ENCODE measurements at places on chromosomes 4 and X. TPM values are rescaled to one million over a fixed set of nuclear protein-coding genes. Genes with fewer than 3 reads are reported as not detected.

DNA sequence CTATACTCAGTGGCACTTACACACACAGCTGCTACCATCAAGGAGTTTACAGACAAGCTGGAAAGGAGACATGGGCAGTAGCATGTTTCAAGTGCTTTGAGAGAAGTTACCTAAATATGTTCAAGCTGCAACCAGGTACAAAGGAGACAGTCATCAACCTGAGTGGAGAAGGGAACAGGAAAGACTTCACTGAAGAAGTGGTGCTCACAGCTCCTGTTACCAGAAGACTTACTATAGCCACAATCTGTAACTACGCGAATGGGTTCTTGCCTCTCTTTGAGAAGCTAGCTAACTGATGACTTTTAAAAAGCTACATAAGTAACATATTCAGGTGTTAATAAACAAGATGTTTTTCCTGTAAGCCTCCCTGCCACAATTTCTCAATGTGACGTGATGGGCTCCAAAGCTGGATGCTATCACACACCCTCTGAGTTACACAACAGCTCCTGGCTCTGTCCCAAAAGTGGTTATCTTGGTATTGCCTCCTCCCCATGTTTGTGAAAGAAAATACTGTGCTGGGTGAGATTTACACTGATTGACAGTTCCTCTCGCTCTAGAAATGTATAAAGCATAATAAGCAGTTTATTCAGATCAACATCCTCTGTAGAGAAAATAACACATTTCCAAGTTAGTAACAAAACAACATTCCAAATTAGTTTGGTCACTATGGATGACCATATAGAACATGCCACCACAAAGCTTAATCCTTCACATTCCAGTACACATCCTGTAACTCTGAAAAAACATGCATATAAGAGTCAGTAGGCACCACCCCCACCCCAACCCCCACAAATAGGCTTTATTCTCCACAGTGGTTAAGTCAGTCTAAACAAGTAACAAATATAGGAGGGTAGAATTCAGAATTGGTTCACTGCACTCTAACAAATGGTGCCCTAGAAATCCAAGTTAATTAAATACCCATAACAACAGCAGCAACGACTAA, 81.8 kb downstream of the FRYL start:
- DNase-seq = peak; percentile 81

The RAB41 gene
- total RNA-seq = not detected

- no peak for DNase-seq
Observed at GRCh38 chr4:36385951-36386571, 104.6 kb downstream of the DTHD1 start.

- DNase-seq = no peak
Observed at GRCh38 chrX:1152090-1152489, 60.4 kb downstream of the CRLF2 start.

The LRCH2 gene
- 0.06 TPM for total RNA-seq

The NR3C2 gene
- 0.12 TPM for total RNA-seq

The RAB39B gene
- total RNA-seq = 47.7 TPM

The EXOC1 gene
- 40.9 TPM for total RNA-seq

The DTHD1 gene
- not detected for total RNA-seq

- no peak for DNase-seq
Observed at GRCh38 chr4:108115168-108115526, 53.6 kb downstream of the LEF1 start.

- no peak for DNase-seq
Observed at GRCh38 chr4:11908712-11909111, 480.0 kb upstream of the HS3ST1 start.

DNA sequence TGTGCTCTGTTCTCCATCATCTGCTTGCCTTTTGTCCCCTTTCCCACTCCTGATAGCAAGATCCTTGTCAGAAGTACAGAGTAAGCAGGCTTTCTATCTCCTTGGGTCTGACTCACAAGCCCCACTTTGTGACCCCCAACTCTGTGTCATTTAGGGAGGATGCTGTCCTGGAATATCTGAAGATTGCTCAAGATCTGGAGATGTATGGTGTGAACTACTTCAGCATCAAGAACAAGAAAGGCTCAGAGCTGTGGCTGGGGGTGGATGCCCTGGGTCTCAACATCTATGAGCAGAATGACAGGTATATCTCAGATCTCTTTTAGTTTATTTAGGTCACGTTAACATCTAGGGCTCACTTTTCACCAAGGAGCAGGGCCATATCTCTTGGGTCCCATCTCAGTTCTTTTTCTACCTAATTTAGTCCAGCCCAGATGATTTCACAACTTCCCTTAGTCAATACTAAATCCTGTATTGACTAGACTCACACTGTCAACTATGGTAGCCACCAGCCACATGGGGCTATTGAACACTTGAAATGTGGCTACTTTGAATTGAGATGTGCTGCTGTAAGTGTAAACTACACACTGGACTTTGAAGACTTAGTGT, 64.3 kb downstream of the MSN start:
- no peak for DNase-seq

The CXCL13 gene
- not detected for total RNA-seq

GRCh38 chr4:98573791-98574190, 84.6 kb downstream of the TSPAN5 start:
- no peak for DNase-seq

DNA sequence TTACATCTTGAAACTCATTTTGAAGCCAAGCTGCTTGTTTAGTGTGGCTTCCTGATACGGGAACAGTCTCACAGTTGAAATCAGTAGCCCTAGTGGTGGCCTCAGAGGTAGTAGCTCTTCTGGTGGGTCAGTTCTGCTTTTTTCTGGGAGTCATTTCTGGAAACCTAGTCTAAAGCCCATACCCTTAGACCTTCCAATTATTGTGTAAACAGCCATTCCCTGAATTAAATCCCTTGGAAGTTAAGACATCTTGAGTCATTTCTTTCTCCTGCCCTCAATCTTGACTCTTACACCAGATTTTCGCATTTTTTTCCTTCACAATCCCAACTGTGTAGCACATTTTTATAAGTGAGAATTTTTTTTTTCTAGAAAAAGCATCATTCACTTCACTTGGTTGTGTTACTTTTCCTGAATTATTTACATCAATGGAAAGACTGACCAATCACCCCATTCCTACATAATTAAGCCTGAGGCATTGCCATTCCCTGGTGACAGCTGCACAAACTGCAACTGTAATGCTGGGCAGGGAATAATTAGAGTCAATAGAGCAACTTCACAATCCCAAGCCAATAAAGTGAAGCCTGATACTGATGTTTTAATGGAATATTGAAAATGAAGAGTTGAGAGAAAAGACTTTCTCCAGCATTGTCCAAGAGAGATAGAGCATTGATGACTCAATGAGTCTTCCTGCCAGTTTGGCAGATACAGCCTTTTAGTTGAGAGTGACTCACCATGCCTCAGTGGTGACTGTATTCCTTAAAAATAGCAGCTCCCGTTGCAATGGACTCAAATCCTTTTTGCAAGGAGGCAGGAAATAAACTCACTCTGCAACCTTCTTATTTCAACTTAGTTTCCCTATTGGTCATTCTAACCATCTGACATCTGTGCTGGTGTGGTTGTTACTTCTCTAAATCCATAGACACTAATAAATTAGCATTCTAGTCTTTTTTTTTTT, 13.0 kb upstream of the SEPSECS start:
- DNase-seq = peak; percentile 67

DNA sequence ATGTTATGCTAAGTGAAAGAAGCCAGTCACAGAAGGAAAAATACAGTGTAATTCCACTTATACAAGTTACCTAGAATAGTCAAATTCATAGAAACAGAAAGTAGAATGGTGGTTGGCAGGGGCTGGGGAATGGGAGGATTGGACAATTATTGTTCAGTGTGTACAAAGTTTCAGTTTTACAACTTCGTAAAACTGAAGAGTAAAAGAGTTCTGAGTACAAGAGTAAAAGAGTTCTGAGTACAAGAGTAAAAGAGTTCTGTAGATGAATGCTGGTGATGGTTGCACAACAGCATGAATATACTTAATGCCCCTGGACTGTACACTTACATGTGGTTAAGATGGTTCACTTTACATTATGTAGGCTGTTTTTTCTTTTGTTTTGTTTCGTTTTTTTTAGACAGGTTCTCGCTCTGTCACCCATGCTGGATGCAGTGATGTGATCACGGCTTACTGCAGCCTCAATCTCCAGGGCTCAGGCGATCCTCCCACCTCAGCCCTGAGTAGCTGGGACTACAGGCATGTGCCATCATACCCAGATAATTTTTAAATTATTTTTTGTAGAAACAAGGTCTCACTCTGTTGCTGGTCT, 230.9 kb downstream of the SOWAHB start:
- no peak for DNase-seq

GRCh38 chr4:87783781-87784180, 15.6 kb upstream of the IBSP start:
- no peak for DNase-seq

The SLC34A2 gene
- total RNA-seq = not detected

The CACNA1F gene
- 0.05 TPM for total RNA-seq

DNA sequence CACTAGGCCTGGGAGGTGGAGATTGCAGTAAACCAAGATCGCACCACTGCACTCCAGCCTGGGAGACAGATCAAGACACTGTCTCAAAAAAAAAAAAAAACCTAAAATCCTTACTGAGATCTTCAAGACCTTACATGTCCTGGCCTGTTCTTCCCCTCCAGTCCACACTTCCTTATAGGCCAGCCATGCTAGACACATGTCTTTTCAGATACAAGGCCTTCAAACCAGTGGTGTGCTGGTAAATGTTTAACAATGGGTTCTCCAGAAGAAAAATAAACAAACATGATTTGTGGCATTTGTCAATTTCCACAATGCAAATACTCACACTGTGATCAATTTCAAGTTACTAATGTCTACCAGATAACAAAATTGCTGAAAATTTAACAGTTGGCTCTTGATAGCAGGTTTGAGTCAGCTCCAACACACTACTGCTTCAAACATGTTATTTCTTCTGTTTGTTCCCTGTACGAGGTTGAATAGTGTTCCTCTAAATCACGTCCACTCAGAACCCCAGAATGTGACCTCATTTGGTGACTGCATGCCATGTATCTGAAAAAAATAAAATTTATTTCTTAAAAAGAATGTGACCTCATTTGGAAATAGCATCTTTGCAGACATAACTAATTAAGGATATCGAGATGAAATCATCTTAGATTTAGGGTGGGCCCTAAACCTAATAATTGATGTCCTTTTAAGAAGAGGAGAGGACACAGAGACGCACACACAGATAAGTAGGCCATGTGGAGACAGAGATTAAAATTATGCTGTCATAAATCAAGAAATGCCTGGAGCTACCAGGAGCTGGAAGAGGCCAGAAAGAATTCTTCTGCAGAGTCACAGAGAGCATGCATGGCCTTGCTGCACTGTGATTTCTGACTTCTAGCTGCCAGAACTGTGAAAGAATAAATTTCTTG, 144.4 kb downstream of the ZNF674 start:
- DNase-seq = no peak

GRCh38 chr4:38160487-38161207, 200.4 kb downstream of the PTTG2 start:
- DNase-seq = peak; percentile 59
